Effector memory CD4-positive, alpha-beta T cell (primary cell): ENCODE measurements at places on chromosomes 12 and 14.

- DNase-seq, result no peak
Observed at GRCh38 chr14:49915085-49915484, 22.2 kb downstream of the ARF6 start.

GRCh38 chr12:12020762-12021161 is 50.0 kb upstream of the BCL2L14 start:
- DNase-seq, result no peak

DNA sequence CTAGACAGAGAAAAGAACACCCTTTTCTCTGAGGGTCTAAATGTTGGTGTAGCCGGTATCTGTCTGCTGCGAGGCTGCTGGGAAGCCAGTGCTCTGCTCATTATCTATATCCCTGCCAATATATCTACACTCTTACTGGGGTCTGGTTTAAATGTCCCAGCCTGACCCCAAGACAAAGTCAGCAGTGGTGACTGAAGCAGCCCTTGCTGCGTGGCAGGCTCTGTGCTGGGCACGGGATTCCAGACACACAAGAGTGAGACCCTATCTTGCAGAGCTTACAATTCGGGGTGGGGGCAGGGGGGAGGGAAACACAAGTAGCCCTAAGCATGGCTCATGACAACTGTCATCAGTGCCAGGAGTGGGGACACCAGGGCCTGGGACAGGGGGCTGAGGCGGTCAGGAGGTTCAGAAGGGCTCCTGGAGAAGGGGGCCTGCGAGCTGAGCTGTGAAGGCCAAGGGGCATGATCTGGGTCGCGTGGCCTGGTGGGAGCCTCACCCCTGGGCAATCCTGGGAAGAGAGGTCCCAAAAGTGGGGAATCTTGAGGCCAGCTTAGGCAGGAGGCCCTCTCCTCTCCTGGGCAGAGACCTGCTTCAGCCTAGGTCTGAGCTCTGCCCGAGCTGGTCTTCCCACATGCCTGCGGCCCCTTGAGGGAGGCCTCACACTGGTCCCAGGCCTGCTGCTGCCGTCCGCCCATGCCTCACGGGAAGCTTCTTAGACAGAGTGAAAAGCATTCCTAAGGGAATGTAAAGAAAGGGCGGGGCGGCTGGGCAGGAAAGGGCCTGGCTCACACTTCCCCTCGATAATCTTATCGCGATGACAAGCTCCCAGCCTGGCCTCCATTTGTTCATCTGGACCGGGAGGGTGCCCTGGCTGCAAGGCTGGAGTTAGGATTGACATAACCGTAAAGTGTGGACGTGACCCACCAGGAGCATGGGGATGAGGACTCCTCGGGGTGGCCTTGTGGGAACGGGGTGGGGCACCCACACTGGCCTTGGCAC is 7.3 kb upstream of the RCOR1 start:
- DNase-seq, result no peak

DNA sequence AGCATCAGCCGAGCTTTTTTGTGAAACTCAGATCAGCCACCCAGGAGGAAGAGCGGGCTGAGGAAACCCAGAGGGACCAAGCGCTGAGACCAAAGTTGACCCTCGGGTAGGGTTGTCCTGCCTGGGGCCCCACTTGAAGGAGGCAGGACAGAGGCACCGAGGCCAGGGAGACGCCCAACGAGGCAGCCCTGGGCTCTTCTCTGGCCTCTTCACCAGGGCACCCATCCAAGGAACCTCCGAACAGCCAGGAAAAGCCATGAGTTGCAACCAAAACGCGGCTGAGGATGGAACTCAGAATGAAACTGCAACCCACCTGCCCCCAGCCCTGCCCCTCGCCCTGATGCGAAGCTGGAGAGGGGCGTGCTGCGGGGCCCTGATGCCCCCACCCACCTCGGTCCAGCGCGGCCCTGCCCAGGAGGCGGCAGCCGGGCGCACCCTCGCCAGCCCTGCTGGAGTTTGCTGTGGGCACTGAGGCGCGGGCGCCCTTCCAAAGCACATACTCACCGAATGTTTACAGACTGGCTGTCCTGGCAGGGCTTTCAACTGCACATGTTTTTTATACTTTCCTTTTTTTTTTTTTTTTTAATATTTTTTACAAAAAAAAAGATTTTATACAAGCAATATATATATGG is 41.9 kb downstream of the JDP2 start:
- no peak for DNase-seq

- DNase-seq, result no peak
Observed at GRCh38 chr14:98877065-98877464, 394.9 kb downstream of the BCL11B start.

DNA sequence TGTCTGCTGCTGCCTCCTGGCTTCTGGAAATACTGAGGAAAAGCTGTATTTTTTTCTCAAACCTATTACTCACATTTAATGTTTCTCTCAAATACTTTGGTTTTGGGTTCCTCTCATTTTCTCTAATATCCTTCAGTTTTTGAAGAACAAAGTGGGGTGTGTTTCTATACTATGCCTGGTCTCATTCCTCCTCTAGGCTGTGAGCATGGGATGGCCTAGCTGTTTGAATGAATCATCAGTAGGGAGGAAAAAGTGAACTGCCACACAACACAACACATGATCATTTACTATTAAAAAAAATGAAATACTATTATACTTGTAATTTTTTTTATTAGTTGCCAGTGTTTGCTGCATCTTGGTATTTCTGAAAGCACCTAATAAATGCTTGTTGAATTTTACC is 11.3 kb upstream of the SMCO3 start:
- DNase-seq, result no peak

- DNase-seq, result no peak
Observed at GRCh38 chr14:100297320-100298300, 8.6 kb downstream of the SLC25A29 start.

GRCh38 chr12:106369624-106370346 is 12.2 kb downstream of the POLR3B start:
- DNase-seq, result no peak

- no peak for DNase-seq
Observed at GRCh38 chr12:106342397-106343213, 14.9 kb upstream of the POLR3B start.

- no peak for DNase-seq
Observed at GRCh38 chr12:107560899-107561285, 124.7 kb upstream of the PWP1 start.

GRCh38 chr12:8870586-8870985 is 43.7 kb upstream of the PHC1 start:
- no peak for DNase-seq

DNA sequence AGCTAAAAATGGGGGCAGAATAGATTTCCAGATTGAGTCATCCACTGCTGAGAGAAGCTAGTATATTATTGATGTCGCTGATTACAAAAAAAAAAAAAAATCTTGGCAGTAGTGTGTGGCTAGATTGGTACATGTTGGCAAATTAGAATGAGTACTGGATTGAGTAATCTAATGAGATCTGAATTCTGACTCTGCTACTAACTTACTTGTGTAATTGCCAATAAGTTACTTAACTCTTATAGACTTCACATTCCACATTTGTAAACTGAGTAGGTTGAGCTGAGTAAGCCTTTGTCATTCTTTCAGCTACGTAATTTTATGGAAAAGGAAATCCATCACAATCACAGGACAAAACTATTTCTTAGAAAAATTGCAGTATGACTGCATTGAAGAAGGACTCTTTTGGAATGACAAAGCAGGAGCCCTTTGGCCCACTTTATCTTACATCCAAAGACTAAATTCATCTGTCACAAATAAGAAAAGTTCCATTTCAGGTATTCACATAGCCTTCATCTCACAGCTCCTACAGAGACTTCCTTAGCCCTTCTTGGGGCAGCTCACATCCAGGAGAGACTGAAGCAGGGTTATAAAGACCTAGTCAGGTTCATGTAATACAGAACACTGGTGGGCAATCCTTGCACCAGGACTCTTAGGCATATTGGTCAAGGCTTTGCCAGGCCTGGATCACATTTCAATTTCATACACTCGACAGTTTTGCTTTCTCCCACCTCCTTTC is 197.3 kb upstream of the CPNE8 start:
- no peak for DNase-seq

DNA sequence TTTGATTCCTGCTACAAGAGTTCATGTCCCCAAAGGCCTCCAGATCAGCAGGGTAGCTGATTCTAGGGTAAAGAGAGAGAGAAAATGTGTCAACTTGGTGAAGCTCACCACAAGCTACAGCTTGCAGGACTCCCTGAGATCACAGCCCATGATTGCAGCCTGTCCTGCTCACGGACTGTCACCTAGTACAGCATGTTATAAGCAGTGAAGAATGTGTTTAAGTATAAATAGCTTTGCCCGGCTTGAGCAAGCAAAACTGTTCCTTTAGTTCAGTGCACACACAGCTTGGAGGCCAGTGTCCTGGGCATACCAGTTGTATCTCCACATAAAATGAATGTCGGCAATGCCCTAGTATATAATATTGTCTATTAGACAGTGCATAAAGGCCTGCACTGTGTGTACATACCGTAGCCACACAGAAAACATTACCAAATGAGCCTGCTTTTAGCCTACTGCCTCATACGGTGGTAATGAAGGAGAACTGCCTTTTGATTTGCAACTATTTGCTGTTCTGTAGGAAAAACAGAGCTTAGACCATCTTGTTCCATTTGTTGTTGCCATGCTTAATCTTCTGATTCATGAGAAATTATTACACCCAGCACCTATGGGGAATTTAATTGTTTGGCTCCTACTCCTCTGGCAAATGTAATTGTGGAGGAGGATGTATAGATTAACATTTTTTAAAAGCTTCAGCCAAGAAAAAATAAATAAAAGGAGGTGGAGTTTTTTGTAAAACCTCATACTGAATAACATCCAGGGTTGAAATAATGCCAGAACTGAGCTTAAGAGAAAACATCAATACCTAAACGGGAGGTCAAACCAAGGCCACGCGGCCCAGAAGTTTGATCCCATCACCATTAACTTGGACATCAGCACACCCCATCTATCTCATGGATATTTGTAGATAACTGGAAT is 108.1 kb upstream of the G2E3 start:
- DNase-seq, result no peak

- no peak for DNase-seq
Observed at GRCh38 chr12:24228371-24228770, 278.9 kb upstream of the SOX5 start.

DNA sequence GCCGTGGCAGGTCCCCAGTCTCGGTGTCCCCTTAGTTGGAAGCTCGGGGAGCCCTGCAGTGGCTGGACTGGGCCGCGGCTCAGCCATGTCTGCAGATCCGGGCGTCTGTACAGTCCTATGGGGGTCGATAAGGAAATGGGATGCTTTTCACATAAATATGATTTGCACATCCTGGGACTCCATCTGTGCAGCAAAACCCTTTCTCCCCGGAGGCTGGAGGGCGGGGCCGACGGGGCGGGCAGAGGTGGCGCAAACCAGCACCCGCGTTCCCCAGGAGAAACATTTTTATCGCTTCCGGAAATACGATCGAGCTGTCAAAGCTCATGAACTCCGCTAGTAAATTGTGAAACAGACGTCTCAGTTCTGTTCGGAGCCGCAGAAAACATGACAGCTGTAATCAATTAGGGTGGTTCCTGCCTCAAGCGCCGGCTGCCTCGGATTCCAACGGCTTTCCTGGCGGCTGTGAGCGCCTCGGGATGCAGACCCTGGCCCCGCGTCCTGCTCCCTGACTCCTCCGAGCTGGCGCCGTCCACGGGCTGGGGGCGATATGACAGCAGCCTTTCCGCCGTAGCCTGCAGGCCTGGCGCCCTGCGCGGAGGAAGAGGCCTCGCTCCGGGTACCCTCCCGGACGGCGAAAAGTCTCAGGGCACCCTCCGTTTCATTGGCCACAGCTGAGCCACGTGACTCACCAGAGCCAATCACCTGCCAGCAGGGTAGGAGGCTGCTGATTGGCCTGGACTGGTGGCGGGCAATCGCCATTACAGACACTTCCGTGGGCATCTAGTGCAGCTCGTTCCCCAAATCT is 23.0 kb downstream of the DIO3 start:
- no peak for DNase-seq

DNA sequence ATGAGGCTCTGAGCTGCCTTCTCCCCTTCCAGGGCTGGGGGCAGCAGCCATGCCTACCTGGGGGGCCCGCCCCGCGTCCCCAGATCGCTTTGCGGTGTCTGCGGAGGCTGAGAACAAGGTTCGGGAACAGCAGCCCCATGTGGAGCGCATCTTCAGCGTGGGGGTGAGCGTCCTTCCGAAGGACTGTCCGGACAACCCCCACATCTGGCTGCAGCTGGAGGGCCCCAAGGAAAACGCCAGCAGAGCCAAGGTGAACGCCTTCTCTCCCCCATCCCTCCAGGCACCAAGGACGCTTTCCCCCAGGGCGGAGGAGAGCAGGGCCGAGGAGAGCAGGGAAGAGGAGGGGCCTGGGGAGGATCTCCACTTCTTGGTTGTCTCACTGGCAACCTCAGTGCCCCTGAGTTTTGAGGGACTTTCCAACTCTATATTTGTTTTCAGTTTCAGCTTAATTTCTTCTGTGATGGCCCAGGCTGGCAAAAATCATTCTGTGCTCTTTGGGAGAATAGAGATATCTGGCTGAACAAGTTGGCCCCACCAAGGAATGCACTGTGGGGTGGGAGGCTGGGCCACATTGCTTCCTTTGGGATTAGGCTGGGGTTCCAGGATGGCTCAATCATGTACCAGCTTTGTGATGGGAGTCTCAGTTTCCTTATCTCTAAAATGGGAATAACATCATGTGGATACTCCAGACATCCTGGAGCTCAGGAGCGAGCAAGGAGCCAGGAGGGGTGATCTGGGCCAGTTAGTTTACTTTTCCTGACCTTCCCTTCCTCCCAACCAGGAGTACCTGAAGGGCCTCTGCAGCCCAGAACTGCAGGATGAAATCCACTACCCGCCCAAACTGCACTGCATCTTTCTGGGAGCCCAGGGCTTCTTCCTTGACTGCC is 1.2 kb downstream of the KHNYN start:
- peak; percentile 55 for DNase-seq

GRCh38 chr12:96235484-96235826 is 41.3 kb downstream of the ELK3 start:
- DNase-seq, result no peak

GRCh38 chr14:62289471-62289870 is 527.3 kb downstream of the SNAPC1 start:
- DNase-seq, result no peak

GRCh38 chr12:71195338-71195896 is 37.6 kb upstream of the TSPAN8 start:
- DNase-seq, result no peak

GRCh38 chr14:39102265-39102968 is 618 bp downstream of the SEC23A start:
- no peak for DNase-seq

DNA sequence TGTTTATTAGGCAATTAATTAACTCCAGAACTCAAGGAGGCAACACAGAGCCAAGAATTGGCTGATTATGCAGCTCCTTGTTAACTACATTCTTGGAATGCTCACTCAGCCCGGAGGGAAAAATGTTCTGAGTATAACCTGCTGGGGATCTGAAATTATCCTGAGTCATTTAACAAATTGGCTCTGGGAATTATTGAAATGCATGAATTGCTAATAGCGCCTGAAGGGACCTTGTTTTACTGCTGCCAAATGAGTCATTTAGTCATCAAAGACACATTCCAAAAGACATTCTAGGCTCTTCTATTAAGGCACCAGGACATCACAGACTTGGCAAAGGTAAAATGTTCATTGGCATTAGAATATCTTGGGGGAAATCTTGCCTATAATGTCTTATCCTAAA is 13.0 kb downstream of the TMEM52B start:
- no peak for DNase-seq
